ENCODE measurements at places on chromosomes 13 and 19.

GRCh38 chr19:7294558-7295212 lies 471 bp upstream of the INSR start:
- DNase-seq, result peak; percentile 39

DNA sequence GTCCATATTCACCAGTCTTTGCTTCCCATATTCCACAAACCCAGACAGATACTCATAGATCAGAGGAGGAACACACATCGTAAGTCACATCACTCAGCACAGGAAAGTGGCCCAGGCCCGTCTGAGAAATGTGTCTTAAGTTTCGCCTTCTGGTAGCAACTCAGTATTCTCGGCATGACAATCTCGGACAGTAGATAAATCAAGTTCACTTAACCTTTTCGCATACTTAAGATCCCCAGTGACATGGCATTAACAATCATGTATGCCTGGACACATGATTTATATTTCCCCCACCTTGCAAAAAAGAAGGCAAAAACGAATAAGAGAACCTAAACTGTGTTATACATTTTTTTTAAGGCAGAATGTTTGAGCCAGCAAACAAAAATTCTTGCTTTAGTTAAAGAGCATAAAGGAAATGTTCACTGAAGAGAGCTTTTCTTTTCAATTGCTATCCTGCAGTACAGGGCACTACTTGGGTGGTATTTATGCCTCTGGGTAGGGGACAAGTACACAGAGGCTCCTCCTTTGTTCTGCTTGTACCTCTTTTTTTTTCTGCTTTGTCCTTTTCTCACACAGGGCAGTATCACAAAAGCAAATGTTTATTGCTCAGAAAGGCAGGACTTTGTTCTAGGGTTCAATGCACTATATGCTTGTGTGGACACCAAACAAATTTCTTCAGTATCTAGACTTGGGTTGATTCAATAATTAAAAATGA lies 360.6 kb downstream of the TDRD3 start:
- no peak for DNase-seq

DNA sequence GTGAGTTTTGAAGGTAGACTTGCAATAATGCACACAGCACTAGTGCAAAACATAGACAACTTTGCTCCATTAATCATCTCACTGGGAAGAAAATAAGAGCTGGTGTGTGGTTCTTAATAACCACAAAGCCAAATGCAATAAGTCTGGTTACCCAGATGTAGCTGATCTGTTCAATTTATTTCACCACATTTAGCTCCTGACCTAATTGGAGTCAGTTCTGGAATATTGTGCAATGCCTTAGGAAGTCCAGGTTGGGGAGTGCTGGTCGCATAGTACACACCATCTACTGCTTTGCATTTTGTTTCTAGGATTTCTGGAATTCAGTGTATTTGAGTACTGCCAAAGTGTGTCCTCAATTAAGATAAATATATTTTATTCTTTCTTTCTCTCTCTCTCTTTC lies 483.3 kb upstream of the SPRY2 start:
- no peak for DNase-seq

- no peak for DNase-seq
These were observed 1040.6 kb upstream of the SLC10A2 start for GRCh38 chr13:104106705-104107393.

GRCh38 chr19:40542202-40542859 lies 34.3 kb upstream of the SHKBP1 start:
- peak; percentile 41 for DNase-seq

DNA sequence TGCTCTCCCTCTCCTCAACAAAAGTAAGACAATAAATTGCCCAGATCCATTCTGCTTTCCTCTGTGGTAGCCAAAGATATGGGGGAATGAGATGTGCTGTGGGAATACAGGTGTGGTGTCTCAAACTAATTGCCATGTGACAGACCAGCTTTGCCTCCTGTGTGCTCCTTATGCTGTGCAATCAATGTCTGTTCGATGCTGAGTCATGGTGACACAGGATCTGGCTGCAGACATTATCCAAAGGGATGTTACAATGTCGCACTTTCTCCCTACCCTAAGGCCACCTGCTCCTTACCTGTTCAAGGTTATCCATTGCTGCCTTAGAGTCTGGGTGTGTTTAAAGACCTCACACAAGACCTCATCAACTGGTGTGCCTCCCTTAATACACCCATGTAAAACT lies 32.5 kb downstream of the FGF14 start:
- DNase-seq, result no peak

Measured in NCI-H1105 (cell line).